ENCODE measurements at places on chromosomes 12 and 14.

- no peak for DNase-seq
Measured at GRCh38 chr12:78018171-78018910, 187.6 kb downstream of the NAV3 start.

GRCh38 chr12:118986050-118986449 lies 4.7 kb downstream of the SRRM4 start:
- DNase-seq, result no peak

DNA sequence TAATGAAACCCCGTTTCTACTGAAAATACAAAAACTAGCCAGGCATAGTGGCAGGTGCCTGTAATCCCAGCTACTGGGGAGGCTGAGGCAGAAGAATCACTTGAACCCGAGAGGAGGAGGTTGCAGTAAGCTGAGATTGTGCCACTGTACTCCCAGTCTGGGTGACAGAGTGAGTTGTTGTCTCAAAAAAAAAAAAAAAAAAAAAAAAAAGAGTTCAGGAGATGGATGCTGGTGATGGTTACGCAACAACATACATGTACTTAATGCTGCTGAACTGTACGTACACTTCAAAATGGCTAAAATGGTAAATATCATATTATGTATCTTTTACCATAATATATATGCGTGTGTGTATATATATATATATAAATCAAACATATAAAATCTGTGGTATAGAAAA lies 29.0 kb downstream of the ACTN1 start:
- DNase-seq, result no peak

- peak; percentile 48 for DNase-seq
Measured at GRCh38 chr14:63039866-63040265, 5.4 kb downstream of the KCNH5 start.

DNA sequence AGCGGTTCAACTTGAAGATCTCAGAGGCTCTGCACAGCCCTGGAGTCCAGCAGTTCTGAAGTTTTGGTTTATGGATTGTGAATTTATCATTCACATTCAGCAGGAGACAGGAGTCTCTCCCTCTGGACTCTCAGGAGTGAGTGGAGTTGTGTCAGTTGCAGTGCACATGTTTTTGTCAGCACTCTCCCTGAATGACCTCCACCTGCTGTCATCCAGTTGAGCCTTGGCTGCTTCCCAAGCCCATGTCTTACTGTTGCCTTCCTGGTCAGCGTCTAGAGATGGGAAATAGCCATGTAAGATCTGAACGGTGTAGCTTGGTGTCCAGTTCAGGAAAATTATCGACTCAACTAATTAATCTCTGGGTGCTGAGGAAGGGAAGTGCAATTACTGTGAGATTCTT lies 133.2 kb downstream of the PRKCH start:
- DNase-seq, result no peak

GRCh38 chr14:74620497-74620921 lies 8.5 kb upstream of the LTBP2 start:
- peak; percentile 55 for DNase-seq

GRCh38 chr14:78974691-78975090 lies 804.5 kb downstream of the NRXN3 start:
- no peak for DNase-seq

GRCh38 chr14:95328729-95329503 lies 9.2 kb upstream of the CLMN start:
- DNase-seq, result no peak

- no peak for DNase-seq
Measured at GRCh38 chr14:72495668-72496067, 398.2 kb downstream of the DPF3 start.

DNA sequence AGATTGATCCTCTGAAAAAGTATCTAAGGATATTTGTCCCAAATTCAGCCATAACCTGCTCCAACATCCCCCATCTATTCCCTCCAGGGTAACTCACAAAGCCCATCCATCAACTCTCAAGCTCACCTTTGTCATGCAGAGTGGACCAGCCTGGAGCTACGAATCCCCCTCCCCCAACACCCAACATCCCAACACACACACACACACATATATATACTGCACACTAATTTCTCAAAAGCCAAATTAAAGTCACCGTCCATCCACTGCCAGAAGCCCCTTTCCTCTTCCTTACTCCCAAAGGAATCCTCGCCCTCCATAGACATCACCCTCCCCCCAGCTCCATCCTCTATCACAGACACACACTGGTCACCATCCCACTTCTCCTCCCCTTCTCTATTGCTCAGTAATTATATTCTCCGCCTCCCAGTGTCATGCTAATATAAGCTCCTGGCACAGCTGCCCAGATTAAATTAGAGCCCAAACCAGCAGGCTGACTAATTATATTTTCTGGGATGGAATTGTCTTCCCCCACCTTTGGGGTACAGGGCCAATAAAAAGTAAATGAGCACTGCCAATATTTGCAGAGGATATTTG lies 13.5 kb upstream of the TESPA1 start:
- no peak for DNase-seq

Data from SK-MEL-5 (cell line).